KBM-7 (cell line): ENCODE measurements at places on chromosomes 12 and 14.

DNA sequence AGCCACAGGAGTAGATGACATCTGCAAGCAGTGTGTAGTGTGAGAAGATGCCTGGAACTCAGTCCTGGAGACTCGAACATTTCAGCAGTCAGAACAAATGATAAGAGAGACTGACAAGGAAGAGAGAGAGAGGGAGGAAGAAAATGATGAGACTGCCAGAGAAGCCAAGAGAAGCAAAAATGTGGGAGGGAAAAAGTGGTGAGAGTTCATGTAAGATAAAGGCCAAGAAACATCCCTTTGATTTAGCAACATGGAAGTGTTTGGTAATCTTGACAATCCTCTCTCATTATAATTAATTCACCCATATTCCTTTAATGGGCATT lies 42.6 kb downstream of the LIMA1 start:
- DNase-seq, result no peak

DNA sequence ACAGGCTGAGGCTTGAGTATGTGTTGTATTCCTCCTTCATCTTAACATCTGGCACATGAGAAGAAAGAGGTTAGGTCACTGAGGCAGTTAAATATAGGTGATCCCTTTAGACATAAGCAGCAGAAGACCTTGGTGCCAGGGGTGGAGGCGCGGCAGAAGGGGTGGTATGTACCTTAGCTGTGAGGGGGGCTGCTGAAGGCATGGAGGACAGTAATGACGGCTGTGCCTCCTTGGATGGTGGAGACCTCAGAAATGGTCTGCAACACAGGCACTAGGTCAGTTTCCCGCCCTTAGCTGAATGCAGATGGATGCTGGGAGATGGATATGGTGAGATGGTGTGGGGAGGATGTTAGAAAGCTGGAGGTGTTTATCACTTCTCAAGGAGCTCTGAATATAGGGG lies 1.5 kb upstream of the PNMA1 start:
- no peak for DNase-seq

GRCh38 chr12:102562836-102563425 lies 82.6 kb upstream of the IGF1 start:
- DNase-seq, result no peak

DNA sequence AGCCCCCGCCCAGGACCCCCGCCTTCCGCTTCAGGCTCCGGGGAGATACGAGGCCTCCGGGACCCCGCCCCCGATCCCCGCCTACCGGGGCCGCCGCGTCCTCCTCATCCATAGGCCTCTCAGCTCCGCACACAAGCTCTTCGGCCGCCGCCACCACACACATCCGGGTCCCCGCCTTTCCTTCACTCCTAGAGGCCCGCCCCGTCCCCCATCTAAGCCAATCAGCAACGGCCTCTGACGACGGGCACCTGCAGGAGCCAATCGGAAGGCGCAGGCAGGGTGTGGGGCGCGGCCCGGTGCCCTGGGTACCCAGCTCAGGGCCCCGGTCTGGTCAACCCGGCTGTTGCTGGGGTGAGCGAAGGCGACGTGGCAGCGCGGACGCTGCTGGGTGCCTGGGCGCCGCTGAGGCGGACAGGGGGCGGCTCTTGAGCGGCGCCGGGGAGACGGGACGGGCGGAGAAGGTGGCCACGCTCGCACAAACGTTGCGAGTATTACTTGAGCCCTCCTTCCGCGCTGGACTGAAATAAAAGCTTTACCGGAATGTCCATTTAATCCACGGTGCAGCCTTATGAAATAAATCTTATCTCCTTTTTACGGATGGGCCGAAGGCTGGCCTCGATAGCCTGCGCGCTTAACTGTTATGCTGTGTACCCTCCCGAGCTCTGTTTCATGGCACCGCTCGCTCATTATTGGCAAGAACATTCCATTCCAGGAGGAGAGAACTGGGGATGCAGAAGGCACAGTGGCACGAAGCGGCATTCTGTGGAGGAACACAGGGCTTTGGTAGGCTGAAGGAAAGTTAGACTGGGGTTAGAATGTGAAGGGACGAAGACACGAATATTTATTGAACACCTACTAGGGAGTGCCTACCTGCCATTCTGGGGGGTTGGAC lies at the start of gene SPRYD3:
Gene SPRYD3, minus strand, starts transcription at position 165 of the 892 bp plus-strand sequence. Its CDS starts 57 bp downstream, at position 108.
- DNase-seq, result peak; percentile 97

DNA sequence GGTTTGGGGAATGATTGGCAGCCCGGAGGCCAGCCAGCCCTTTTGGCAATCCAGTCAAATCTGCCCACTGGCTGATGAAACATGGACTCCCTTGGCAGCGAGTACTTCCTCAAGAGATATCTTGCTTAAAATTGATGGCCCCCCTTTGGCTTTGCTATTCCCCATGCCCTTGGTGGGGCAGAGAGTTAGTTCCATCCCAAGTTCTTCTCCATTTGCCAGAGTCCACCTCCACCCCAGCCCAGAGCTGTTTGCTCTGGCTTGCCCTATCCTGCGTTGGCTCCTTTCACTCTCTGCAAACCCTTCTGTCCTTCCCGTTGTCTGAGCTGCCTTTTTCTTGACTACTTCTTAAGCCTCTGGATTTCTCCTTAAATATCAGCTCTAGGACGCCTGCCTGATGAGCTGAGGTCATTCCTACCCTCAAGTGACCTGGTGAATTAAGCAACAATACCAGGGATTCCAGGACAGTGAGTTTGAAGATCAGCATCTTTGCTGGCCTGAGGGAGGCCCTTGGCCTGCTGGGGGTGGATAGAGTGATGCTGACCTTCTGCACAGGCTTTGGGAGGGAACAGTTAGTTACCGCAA lies 212.0 kb downstream of the CACNA1C start:
- DNase-seq, result no peak

DNA sequence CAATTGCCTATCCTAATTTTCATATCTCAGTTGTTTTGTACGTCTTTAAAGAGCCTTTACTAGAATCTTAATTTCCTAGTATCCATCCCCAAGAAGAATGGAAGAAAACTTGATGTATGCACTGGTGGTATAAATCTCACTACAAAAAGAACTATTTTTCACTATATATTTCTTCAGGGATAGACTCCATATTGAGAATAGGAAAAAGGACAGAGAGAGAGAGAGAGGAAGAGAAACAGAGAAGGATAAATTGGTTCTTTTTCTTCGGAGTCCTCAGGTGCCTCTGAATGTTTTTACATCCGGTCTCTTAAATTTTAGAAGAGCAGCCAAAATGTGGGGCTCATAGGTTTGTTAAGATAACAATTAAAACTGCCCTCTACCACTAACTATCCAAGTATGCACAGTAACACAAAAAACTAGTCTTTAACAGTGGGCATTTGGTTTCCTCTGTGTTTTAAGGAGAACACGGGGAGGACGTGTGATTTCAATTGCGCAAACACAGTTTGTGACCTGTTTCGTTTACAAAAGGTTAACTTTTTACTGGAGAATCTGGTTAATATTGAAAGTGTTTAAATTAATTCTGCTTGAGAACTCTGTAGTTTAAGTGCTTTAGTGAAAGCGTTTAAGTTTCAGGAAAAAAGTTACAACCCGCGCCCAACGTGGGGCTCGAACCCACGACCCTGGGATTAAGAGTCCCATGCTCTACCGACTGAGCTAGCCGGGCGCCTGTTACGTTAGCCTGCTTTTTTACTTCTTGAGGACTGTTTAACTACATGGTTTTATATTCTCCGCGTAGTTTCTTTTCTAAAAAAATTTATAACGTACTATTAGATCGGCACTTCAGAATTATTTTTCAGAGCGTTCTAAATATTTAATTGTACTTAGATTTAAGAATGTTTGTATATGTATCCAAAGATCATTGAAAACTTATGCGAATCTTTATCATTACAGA lies 5.1 kb upstream of the PSMA3 start:
- peak; percentile 84 for DNase-seq

- no peak for DNase-seq
These were observed 768.8 kb upstream of the TBX3 start for GRCh38 chr12:115452751-115453281.

DNA sequence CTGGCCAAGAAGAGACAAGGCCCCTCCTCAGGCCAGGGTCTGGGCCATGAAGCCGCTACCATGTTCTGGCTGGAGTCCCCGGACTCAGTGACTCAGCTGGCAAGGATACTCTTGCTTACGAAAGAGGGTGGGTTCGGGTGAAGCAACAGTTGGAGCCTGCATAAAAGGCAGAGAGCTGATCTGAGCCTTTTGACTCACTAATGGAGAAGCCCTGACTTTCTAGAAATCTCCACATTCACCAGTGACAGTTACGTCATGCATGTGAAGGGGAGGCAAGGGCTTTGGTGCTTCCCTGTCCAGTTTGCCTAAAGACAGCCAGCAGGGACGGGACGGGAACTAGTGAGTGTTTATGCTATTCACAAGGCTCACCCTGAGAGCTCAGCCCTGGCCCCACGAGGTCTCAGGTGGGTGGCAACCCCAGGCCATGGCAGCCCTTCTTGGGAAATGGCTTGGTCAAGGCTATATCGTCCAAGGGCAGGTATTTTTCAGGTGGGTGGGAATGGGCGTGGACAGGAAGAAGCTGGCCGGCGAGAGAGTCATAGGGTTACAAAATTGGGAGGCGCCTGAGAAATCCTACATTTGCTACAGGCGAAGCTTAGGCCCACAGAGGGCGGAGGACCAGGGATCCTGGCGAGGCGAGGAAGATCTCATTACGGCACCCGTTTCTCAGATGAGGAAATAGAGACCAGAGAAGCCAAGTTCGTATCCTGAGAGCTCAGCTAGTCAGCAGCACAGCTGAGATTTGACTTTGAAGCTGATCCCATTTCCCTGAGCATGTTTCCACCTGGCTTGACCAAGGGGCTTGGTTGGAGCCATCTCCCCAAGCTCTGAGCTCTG lies 314.6 kb downstream of the BCL11B start:
- no peak for DNase-seq

- DNase-seq, result no peak
These were observed 21.7 kb downstream of the PRORP start for GRCh38 chr14:35144029-35144428.

DNA sequence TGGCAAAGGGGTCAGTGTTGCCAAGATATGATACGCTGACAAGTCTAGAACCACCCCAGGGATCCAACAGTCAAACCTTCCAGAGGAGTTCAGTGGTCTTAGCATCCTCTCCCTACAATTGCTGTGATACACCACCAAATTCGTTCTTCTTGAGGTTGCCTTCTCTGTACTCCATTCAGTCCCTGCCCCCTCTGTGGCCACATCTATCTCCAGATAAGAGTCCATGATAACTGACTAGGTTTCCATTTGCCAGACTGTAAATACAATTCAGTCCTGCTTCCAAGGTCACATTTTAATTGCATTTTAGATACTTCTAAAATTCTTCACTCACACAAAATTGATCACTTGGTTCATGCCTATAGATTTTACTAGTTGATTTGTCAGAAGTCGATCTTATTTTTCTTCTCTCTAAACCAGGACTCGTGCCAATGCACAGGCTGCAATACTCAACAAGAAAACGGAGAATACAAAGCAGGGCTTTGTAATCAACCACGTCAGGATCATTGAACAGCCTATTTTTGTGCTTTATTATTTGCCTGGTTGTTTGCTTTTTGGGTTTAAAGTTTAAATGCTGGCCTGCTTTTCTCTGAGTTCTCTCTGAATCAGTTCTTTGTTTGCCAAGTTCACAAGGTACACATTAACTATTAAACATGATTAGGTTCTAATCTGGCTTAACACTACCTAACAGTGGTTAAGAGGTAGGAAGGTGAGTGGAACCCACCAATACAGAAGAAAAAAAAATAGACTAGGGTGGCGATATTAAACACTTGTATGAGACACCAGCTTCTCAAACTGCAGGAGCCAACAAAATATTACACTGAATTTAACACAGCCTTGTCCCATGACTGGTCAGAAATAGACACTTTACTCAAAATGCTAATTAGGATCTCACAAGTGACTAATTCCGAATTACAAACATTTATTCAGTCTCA lies 5.3 kb upstream of the TSPAN8 start:
- DNase-seq, result no peak

- DNase-seq, result peak; percentile 29
These were observed 31.6 kb downstream of the WBP11 start for GRCh38 chr12:14771651-14772137.

DNA sequence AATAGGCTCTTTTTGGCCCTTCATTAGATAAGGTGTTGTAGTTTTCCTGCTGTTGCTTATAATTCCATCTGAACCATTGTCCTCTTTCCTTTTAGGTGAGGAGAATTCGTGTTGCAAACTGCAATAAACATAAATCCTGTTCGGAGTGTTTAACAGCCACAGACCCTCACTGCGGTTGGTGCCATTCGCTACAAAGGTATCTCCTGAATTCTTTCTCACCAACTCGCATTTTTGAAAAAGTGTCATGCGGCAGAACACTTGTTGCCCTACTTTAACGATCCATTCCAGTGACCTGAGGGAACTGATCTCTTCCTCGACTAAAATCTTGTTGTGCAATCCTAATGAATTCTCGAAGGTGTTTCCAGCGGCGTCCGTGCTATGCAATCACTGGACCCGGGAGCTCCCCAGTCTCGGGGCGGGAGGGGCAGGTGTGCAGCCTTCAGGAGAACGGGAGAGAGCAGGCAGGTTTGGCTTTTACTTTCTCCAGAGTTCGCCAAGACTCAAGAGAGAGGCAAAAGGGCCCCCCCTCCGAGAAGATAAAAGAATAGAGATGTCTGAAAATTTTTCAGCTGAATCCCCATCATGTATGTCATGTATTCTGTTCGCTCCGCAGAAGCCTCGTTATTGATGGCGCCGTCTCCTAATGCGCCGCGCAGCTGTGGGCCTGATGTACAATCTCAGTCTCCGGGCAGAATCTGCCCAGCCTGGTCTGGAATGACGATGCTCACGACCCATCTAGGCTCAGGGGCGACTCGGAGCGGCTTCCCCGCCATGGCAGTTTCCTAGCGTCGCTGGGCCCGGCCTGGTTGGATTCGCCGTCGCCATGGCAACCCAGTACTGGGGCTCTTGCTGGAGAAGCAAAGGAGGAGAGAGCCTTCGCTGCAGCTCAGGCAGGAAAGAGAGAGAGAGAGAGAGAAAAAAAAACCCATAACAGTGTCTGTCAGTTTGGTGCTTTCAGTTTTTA lies 38.2 kb downstream of the PLXNC1 start:
- DNase-seq, result no peak

DNA sequence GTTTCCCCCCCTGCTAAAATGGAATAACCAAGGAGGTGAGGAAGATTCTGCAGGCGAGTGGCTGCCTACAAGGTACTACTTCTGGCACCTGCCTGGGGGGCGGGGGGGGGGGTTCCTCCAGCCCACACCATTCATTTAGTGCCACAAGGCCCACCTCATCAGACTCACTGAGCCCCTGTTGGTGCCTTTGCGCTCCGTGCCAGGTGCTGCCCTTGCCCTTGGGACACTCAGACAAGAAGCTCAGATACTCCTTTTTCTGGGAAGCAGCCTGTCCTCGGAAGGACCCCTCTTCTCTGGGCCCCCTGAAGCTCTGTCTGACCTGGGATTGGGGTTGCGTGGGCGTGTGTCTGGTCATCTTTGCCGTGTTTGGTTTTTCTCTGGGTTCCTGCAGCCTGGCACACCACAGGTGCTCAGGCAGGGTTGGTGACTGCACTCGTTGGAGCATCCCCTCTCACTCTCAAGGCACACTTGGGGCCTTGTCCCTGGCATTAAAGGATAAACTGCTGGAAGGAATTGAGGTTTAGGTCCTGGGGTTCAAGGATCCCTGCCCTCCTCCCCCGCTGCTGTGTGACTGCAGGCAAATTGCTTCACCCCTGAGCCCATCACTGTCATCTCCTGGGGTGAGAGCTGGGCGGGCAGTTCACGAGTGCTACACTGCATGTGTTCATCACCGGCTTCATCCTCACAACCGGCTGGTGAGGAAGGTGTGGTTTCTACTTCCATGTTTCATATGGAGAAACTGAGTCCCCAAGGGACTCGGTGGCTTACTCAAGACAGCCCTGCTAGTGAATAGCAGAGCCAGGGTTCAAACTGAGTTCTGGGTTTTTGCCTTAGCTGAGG lies 16.9 kb downstream of the FAM222A start:
- no peak for DNase-seq

GRCh38 chr12:53676656-53677015 lies 753 bp upstream of the ATP5MC2 start:
- DNase-seq, result no peak

- DNase-seq, result no peak
These were observed 135.3 kb upstream of the SOX5 start for GRCh38 chr12:24084800-24085199.
